ENCODE measurements at places on chromosomes 7 and 10. TPM values are rescaled to one million over a fixed set of nuclear protein-coding genes. Genes with fewer than 3 reads are reported as not detected.

DNA sequence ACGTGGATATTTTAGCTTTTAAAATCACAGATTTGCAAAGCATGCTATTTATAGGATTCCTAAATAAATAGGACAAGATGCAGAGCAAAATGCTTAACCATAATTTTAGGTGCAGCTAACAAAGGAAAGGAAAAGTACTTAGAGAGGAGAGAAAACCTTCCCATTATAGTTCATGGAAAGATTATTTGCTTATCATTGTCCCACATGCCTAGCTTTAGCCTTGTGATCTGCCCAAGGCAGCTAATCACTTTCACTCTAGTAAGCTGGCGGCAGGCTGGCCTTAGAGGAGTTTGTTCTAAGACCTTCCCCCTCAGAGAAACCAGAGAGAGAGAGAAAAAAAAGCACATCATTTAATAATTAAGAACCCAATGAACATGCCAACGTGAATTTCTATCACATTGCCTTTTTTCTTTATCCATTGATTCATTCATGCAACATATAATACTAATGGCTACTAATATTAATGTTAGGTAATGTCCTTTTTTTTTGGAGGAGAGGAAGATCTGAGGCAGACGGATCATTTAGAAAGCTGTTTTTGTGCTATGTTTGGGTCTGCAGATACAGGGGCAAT is 274.6 kb downstream of the ARL4A start:
- no peak overlapping the region for H3K27ac ChIP-seq
- no peak overlapping the region for H3K4me3 ChIP-seq
- no peaks in the 10 kb centered on the region for H3K4me1 ChIP-seq
- no peaks in the 10 kb centered on the region for H3K27me3 ChIP-seq
- H3K36me3 ChIP-seq, result no peaks in the 10 kb centered on the region

DNA sequence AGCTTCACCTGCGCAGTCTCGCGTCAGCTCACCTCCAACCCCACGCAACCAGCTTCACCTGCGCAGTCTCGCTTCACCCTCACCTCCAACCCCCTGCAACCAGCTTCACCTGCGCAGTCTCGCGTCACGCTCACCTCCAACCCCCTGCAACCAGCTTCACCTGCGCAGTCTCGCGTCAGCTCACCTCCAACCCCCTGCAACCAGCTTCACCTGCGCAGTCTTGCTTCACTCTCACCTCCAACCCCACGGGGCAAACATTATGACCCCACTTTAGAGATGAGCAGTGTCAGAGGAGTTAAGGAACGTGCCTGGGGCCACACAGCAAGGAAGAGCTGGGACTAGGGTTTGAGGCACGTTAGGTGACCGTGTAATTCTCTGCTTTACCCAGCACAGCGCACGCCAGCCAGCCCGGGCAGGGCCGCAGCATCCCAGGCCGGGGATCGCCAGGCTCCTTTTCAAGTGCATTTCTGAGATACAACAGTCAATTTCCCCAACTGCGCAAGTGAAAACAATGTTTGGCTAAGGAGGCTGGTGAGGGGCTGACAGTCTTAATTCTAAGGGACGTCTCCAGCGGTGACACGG is 22.6 kb upstream of the PDGFA start:
- no peaks in the 10 kb centered on the region for H3K36me3 ChIP-seq
- no peak overlapping the region for H3K4me3 ChIP-seq
- no peak for DNase-seq

GRCh38 chr7:105261689-105262088 is 127.0 kb downstream of the SRPK2 start:
- peak; percentile 72 for DNase-seq
- H3K4me1 ChIP-seq, result peaks cover 28% of the 10 kb centered on the region
- peak overlapping the region; percentile 58 for H3K27ac ChIP-seq
- no peak overlapping the region for H3K4me3 ChIP-seq
- no peaks in the 10 kb centered on the region for H3K27me3 ChIP-seq

DNA sequence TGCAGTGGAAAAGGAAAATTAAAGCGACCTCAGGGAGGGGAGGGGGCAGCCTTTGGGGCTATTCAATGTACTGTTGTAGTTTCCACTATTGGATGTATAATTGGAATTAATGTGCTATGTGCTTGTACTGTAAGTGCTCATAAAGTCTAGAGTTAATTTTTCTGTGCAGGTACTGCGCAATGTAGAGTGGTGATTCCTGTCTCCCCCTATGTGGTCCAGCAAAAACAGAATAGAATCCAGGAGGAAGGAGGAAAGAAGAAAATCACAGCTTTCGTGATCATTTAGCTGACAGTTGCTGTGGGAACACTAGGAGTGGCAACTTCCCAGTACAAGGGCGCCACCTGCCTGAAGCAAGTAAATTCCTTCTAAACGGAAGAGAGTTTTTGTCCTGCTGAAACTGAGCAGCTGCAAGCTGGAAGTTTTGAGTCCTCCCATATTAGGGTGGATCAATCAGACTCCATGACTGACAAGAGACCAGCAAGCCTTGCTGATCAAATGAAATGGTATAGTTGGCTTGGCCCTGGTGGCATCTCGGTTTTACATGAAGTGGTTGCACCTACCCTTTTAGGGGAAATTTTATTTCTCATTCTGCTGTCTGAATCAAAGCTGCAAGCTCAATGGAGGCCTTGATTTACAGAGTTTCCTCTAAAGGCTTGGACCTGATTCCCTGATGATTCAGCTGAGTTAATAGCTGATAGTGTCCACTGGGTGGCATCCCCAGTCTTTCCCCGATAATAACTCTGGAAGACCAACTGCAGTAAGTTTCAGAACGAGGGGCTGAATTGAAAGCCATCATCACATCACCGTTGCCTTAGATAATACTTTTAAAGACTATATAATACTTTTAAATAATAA is 299.8 kb downstream of the HGF start:
- no peaks in the 10 kb centered on the region for H3K27me3 ChIP-seq
- H3K4me1 ChIP-seq, result no peaks in the 10 kb centered on the region
- peak; percentile 70 for DNase-seq

- H3K4me1 ChIP-seq, result no peaks in the 10 kb centered on the region
- no peaks in the 10 kb centered on the region for H3K36me3 ChIP-seq
- H3K27me3 ChIP-seq, result no peaks in the 10 kb centered on the region
- H3K27ac ChIP-seq, result no peak overlapping the region
- no peak for DNase-seq
Measured at GRCh38 chr7:146510088-146510680, 393.6 kb downstream of the CNTNAP2 start.

DNA sequence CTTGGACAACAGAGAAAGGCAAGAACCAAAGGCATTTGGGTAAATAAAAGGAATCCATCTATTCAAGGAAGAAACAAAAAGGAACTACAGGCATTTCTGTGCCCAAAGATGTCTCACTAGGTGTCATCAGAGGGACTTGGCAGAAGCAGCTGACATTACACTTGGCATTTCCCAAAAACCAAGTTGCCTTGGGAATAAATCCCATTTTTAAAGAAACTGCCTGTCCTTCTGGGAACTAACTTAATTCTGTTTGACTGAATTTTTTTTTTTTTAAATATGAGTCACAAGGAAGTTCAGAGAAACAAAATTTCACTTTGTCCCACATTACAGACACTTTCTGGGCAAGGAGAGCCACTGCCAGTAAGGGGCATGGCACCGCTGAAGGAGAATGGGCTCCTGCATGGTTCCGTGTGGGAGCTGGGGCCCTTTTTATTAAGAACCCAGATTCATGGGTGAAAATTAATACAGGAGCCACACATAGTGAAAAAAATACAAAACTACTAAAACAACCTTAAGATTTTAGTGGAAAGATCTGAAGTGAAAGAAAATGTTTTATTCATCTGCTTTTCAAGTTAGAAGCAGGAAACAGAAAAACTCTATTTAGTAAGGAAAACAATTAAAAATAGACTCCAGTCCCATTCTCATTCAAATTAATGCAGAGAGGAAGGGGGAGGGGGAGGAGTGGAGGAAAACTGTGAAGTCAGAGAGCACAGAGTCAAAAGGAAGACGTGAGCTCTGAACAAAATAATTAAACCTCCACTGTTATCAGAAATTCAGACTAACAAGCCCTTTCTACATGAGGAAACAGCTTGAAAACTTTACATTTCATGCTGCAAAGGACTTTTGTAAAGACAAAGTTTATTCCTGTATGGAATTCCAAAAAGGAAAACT is 118.4 kb upstream of the PDLIM1 start:
- peak; percentile 66 for DNase-seq
- H3K27me3 ChIP-seq, result no peaks in the 10 kb centered on the region

- H3K4me1 ChIP-seq, result peaks cover 28% of the 10 kb centered on the region
- no peaks in the 10 kb centered on the region for H3K27me3 ChIP-seq
- H3K4me3 ChIP-seq, result no peak overlapping the region
- peak; percentile 58 for DNase-seq
Measured at GRCh38 chr10:125085258-125086054, 74.9 kb downstream of the CTBP2 start.

- H3K4me1 ChIP-seq, result no peaks in the 10 kb centered on the region
- DNase-seq, result no peak
- no peak overlapping the region for H3K27ac ChIP-seq
- no peaks in the 10 kb centered on the region for H3K36me3 ChIP-seq
- peaks cover 16% of the 10 kb centered on the region for H3K27me3 ChIP-seq
Measured at GRCh38 chr7:155464948-155465739, 7.2 kb downstream of the EN2 start.

GRCh38 chr10:117533507-117534281 is 8.9 kb upstream of the EMX2 start:
- H3K4me3 ChIP-seq, result no peak overlapping the region
- no peaks in the 10 kb centered on the region for H3K36me3 ChIP-seq
- H3K27ac ChIP-seq, result no peak overlapping the region
- H3K27me3 ChIP-seq, result peaks cover 81% of the 10 kb centered on the region

GRCh38 chr10:48794074-48794473 is 109.4 kb downstream of the WDFY4 start:
- no peak overlapping the region for H3K27ac ChIP-seq
- H3K4me3 ChIP-seq, result no peak overlapping the region
- no peaks in the 10 kb centered on the region for H3K36me3 ChIP-seq
- H3K27me3 ChIP-seq, result peaks cover 60% of the 10 kb centered on the region

PRLHR gene
- not detected for total RNA-seq

DNA2 gene
- 29.5 TPM for total RNA-seq

Data from PC-3 (cell line).